ENCODE measurements at places on chromosomes 7 and 10.

GRCh38 chr7:70775570-70776156 lies 356.3 kb upstream of the GALNT17 start:
- no peak for DNase-seq

- no peak for DNase-seq
Measured at GRCh38 chr10:114881417-114881816, 56.6 kb upstream of the TRUB1 start.

DNA sequence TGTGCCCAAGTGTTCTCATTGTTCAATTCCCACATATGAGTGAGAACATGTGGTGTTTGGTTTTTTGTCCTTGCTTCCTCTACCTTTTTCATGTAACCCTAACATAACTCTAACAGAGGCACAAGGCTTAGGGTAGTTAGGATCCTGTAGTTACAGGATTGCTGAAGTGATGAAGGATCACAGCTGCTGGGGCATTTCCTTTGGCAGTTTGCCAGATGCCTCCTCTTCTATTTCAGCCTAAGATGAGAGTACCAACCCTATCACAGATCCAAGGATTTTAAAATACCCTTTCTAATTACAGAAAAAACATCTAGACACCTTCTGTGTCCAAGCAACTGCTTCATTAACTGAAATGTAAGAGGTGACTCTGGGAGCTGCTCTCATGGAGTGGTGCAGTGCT lies 141.7 kb upstream of the COL1A2 start:
- DNase-seq = no peak

- no peak for DNase-seq
Measured at GRCh38 chr10:21347043-21347784, 178.3 kb downstream of the SKIDA1 start.

GRCh38 chr10:65903620-65904019 lies 1022.2 kb upstream of the LRRTM3 start:
- DNase-seq = no peak

GRCh38 chr10:12482587-12482986 lies 133.2 kb downstream of the CAMK1D start:
- no peak for DNase-seq

DNA sequence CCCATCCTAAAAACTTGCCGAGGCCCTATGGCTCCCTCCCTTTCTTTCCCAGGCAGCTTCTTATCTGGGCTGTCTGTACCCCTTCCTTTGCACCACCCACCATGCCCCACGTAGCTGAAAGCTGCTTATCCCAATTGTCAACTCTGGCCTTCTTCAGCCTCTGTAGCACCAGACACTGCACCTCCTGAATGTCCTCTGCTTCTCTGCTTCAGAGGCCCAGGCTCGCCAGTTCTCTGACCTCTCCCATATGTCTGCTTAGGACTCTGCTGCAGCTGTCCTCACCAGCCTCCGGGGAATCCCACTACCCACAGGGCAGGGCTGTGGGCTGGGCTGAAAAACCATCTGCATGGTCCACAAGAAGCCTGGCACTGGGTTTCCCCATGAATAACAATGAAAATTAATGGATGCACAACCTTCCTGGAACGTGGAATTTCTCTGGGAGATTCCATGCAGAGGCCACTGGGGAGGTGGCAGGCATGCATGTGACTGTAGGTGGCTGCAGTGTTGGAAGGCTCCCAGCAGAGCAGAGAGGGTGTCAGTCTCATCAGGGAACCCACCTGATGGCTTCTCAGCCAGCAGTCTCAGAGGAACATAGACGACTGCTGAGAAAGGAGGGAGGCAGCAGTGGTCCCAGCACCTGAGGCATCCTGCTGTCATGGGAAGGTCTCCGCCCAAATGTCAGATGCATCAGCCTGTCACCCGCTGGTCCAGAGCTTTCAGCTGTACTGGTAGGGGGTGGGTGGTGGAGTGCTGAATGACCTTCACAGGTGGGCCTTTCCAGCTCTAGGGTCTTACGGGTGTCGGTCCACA lies 16.8 kb upstream of the SH2D4B start:
- no peak for DNase-seq

DNA sequence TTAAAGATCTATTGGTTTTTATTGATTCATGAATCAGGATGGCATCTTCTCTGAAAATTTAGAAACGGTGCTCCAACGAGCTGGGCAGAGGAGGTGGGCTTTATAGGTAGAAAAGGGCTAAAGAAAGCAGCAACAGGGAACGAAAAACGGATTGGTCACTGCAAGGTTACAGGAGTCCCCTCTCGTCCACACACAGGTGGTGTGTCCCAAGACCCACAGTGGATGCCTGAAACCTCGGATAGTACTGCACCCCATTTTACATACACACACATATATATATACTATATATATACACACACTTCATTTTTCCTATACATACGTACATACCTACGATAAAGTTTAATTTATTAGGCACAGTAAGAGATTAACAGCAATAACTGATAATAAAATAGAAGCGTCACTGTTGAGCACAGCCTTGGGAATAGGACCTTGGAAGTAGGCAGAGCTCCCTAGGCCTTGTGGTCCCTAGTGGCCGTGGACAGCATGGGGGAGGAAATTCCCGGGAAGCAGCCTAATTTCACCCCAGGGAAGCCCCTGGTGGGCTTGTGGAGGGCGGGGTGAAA lies 737 bp upstream of the NUB1 start:
- no peak for DNase-seq

DNA sequence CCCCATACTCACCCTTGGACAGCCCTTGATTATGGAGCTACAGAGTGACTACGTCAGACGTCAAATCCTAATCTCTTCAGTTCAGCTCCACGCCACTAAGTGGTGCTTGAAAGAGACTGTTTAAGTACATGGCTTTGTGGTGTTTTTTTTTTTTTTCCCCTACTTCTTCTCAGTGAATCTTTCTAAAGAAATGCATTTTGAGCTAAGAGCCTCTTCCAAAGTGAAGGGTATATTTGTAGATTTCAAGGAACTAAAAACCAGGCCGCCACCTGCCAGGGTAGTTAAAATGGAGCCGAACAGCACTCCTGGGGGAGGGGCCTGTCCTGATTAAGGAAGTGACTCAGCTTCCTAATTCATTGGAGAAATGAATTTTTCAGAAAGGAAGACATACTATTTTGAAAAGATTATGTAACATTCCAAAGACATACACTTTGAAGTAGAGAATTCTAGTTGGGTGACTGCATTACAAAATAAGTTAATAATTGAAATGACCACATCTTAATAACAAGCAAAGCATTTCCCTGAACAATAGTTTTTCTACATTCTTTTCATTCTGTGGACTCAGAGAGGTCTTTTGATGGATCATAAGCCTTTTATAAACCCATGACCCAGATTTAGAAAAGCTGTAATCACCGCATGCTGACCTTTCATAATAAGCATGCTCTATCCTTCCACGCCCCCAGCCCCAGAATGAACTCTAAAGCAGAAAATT lies 20.6 kb upstream of the VPS41 start:
- peak; percentile 61 for DNase-seq

GRCh38 chr10:100482181-100482833 lies 19.5 kb downstream of the WNT8B start:
- peak; percentile 95 for DNase-seq

- DNase-seq = no peak
Measured at GRCh38 chr10:121751191-121751760, 153.0 kb upstream of the FGFR2 start.

GRCh38 chr10:20013991-20014750 lies 197.9 kb downstream of the PLXDC2 start:
- no peak for DNase-seq

DNA sequence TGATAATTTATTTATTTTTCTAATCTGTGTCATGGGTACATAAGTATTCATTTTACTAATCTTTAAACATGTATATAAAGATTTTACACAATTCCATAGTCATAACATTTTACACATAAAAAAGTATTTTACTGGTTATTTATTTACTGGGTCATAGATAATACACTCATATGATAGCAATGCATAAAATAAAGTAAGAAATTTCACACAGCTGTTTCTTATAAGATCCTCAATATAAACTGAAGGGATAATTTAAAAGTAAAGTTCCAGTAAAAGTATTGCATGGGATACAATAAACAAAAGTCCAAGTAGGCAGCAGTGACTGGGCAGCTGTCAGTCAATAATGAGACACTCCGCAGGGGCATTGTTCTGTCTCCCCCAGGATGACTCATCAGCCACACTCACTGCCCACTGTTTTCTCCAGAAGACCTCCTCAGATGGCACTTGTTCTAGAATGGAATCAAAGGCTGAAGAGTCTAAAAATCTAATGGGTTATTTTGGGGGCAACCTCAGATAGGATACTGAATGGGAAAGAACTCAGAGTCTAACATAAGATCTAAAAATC lies 32.7 kb downstream of the DPY19L1 start:
- DNase-seq = no peak

- no peak for DNase-seq
Measured at GRCh38 chr10:79130255-79130654, 61.5 kb downstream of the ZMIZ1 start.

GRCh38 chr7:10708447-10708846 lies 265.2 kb upstream of the PHF14 start:
- DNase-seq = no peak

DNA sequence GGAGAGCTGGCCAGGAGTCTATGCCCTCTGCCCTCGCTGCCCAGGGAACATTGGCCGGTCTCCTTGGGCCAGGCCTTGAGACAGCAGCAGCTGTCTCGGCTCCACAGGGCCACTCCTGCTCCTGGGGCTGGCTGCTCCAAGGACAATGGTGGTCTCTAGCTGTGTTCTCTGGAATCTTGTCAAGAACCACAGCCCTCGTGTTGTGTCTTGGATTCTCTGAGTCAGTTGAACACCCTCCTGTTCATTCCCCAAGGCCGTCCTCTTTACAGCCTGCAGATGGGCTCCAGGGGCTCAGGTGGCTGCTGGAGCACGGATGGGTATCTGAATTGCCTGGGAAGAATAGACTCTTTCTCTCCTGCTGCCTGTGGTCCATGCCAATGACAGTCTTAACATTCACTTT lies 511.1 kb downstream of the GLRX3 start:
- no peak for DNase-seq

DNA sequence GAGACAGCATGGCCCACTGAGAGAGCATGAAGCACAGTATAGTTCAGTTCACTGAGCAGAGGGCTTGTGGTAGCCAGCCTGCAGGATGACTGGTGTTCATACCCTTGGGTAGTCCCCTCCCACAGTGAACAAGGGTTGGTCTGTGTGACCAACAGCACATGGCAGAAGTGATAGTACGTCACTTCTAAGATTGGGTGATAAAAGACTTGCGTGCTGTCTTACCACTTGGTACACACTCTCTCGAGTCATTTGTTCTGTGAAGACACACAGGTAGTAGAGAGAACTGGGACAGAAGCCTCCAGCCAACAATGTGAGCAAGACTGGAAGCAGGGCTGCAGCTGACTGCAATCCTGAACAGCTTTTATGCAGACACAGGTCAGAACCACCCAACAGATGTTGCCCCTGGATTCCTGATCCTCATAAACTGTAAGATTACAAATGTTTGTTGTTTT lies 14.6 kb downstream of the EPC1 start:
- DNase-seq = peak; percentile 36

DNA sequence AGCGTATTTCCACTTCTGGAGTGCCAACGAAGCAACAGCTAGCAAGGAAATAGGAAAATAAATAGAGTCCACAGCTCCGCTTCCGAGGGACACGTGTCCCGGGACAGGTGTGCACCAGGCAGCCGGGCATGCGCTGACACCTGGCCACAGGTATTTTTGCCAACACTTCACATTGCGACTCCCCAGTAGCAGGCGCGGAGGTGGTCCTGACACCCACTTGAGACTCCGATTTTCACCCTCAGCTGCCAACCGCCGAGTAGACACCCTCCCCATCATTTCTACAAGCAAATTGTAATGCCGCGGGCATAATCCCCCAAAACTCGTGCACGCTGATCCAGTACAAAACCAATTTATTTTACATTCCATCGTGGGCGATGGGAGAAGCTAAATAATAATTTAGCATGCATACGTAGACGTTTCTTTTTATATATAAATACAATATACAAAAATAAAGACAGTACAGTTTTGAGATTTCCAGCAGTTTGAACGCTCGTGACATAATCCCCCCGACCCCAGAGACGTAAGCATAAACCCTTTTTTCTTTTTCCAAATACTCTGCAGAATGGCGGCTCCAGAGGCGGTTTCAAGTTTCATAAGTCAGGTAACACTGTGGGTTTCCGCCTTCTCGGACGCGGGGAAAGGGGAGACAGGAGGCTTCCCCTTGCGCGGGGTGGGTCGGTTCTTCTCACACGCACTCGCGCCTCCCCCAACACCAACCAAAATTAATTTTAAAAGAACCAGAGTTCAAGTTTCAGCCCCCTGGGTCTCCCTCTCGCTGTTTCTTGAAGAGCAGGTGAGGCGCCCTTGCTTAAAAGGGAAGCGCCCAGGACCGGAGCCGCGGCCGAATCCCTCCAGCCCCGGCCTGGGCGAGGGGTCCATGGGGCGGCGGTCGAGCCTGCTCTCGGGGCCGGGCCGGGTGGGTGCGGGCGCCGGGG lies 5.7 kb downstream of the MNX1 start:
- peak; percentile 31 for DNase-seq

DNA sequence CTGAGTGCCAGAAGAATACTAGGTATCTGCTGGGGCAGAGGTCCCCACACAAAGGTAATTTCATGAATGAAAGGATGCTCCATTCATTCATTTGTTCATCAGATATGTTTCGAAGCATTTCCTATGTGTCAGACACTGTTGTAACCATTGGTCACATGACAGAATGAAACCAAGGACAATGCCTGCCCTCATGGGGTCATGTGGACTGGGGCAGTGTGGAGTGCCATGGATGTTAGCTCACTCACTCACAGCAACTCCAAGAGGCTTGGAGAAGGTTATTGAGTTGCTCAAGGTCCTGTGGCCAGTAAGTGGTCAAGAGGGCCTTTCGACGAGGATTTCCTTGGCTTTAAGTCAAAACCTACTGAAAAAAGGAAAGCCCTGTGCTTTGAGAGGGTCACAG lies 223.5 kb downstream of the ARHGAP12 start:
- DNase-seq = no peak

- no peak for DNase-seq
Measured at GRCh38 chr10:19252531-19252930, 203.9 kb downstream of the MALRD1 start.

DNA sequence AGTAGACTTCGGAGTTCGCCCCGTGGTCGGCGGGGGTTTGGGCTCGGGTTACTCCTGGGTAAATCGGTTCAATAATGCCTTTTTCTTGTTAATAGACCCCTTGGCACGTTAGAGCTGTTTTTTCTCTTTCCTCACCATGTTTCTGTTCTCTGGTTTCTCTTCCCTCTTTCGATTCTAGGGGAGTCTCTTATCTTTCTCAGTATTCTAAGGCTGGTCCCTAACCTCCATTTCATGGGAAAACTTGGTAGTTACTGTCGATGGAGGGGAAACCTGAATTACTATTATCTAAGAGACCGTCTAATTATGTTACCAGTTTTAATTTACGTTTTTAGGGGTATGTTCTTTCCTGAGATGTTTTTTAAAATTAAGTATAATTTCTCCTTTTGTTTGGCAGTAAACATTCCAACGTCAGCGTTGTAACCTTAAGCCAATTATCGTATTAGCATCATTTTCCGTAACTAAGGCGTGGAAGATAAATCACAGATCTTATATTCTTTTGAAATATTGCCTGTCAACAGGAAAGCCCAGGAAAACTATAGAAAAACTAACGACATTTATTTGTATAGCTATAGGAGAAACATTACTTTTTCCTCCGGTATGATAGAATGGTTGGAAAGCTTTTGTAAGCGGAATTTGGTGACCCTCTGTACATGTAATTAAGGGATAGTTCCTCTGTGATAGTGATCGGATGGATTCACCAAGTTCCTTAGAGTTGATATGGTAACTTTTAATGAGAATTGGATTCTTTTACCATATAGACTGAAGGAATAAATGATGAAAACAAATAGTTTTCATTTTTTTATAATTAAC lies 847 bp downstream of the BTAF1 start:
- DNase-seq = no peak

GRCh38 chr10:29598851-29599311 lies 35.9 kb downstream of the SVIL start:
- no peak for DNase-seq

GRCh38 chr7:95476904-95477594 lies 8.7 kb upstream of the ASB4 start:
- peak; percentile 67 for DNase-seq
